ENCODE measurements at places on chromosomes 6 and 20.
A peak's percentile ranks its signal among the peaks of the same experiment; 100 is the strongest.

DNA sequence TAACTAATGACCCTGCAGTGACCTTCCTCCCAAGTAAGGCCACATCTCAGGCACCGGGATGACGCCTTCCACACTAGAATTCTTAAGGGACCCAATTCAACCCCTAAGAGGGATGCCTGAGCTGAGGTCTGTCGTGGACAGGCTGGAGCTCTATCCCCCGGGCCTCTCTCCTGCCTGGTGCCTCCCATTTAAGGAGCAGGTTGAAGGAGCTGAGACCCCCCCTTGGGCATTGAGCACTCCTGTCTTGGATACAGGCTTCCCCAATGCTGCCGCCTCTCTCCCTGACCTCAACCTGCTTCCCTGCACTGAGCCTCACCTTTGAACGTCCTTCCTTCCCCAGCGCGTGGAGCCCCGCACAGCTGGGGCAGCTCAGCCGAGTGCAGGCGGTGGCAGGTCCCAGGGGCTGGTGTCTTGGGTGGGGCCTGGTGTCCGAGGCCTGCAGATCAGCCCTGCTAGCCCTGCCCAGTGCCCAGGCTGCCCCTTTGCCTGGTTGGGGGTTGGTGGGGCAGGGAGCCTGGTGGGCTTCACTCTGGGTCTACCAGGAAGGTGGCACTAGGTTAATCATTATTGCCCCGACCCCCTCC, 19.9 kb upstream of the BHLHE23 start:
- no peak for ATAC-seq

DNA sequence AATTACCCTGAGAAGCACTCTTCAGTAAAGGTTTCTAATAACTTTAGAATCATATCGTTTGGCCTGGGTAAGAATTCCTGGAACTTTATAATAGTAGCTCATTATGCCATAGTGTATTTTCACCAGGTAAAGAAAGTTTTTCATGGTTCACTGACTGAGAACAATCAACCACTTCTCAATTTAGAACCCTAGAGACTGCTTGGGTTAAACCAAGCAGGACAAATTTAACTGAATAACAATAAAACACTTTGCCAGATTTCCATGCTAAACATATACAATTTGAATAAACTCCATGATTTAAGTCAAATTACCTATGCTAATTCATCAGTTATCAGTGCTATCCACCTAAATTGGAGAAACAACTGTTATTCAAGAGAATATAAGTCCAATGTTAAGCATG, 99.4 kb downstream of the PLG start:
- ATAC-seq = no peak

DNA sequence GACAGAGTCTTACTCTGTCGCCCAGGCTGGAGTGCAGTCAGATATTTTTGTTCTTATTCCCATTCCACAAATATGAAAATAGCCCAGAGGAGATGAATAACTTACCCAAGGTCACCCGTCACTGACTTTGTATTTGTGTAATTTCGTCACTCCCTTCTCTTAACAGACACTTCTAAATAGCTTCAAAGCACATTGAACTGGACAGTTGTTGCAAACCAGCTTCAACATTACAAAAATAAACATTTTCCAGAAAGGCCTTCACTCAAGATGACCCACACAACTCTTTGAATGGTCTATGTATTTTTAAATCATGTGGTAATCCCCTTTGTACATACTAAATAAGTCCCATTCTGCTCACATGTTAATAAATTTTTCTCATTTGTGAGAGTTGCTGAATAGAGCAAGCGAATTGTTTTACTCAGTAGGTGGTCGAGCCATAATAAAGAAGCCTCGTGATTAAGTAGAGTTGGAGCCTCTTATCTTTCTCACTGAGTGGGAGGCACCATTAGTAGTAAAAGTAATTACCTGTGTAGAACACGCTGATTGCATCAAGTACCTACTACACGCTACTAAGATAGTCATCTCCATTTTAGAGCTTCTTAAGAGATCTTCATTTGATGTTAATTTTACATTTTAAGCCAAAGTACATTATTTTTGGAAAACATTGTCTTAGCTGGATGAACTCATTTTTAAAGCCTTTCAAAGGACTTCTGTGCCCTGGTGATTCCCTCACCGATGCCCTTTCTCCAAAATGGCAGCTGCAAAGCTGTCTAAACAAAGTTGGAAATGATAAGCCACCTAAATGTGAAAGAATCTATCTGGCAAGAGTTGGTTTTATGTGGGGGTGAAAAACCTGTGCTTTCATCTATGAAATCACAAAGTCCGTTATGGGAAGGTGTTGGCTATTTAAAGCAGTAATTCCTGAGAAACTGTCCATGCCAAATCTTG, 110.0 kb downstream of the TSHZ2 start:
- ATAC-seq = no peak

DNA sequence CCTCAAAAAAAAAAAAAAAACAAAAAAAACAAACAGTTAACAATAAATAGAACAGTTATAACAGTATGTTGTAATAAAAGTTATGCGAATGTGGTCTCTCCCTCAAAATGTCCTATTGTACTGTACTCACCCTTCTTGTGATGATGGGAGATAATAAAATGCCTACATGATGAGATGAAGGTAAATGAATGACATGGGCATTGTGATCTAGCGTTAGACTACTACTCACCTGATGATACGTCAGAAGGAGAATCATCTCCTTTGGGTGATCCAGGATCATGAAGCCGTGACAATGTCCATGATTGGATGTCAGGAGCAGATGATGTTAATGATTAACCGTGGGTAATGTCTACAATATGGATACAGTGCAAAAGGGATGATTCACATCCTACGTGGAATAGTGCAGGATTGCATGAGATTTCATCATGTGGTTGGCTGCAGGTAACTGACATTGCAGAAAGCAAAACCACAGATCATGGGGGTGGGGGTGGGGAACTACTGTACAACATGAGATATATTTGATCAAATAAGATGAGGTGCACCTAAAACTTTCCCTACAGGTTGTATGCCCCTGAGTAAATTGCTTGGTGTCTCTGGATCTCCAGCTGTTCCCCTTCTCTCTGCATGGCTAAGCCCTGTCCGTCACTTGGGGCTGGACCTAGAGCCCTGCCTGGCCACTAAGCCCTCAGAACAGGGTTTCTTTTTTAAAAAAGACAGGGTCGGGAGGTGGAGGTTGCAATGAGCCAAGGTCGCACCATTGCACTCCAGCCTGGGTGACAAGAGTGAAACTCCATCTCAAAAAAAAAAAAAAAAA, 6.2 kb upstream of the RBCK1 start:
- no peak for ATAC-seq

DNA sequence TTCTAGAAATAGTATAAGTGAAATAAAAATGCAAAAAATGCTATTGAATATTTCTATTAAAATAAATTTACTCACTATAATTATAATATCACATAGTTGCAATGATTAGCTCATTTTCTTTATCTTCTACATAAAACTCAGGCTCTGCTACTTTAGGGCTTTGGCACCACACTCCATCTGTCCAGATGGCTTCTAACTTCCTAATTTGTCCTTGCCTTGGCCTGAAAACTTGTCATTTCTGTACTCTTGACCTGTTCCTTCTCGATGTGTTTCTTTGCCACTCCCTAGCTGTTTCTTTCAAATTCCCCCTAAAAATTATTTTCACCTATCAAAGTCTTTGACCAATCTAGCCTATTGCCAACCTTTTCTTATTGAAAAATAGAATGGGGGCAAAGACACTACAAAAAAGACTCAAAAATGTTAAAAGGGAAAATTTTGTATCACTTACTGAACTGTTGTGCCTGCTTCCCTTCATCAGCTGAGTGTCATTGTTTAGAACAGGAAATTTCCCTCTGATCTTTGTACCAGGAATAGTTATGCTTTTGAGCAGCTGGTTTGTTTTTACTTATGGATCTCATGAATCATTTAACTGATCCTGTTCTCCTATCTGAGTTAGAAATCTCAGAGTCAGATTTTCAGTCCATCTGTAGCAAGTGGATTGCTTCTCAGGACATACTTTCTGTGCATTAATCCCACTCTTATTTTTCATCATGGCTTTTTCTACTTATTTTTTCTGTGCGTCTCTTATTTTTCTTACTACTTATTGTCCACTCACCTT, 279.2 kb upstream of the CNR1 start:
- no peak for ATAC-seq

DNA sequence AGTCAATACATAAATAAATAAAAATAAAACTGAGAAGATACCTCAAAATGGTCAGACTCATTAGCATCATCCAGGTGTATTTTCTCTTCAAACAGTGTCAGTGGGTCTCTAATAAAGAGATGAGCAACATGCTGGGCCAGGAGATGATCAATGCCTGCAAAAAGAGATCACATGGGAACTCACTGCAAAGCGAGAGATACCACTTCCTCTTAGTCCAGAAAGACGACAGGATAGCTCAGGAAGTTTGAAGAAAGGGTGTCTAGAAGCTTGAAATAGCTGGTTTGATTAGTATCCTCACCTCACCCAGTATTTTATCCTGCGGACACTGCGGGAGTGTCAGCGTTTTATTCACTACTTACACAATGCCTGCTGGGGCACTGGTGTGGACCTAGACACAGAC, 38.0 kb downstream of the GCLC start:
- no peak for ATAC-seq

DNA sequence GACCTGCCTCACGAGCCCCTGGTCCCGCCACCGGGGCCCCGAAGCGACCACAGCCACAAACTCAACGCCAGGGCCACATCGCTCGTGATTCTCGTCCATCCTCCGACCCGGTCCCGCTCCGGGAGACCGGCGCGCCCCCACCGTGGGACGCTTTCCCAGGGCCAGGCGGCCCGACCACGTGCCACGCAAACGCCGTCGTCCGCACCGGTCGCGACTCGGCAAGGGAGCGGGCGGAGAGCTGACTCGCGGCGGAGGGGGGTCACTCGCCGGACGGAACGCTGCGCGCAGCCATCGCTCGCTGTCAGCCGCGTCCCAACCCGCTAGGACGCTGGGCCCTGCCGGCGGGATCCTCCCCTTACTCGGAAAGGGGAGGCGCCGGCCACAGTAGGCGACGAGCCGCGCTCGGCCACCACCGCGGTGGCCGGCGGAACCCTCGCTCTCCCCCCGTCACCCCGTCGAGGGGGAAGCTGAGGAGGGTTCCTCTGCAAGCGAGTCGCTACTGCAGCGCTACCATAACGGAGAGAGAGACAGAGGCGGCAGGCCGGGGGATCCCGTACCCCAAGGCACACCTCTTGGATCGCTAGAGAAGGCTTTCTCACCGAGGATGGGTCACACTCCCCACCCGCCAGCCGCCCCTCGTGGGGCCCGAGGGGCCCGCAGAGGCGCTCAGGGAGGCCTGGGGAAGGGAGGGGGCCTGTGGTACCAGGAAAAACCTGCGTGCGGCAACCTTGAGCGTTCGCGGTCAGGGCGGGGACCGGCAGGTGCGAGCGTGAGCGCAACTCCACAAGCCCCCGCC, 511.8 kb upstream of the ZNF337 start:
- no peak for ATAC-seq

- ATAC-seq = no peak
Measured at GRCh38 chr6:41593406-41593805, 44.9 kb upstream of the MDFI start.

- ATAC-seq = no peak
Measured at GRCh38 chr20:45377269-45377668, 856 bp downstream of the TP53TG5 start.

GRCh38 chr6:156699017-156699421, 78.2 kb upstream of the ARID1B start:
- ATAC-seq = peak; percentile 75

GRCh38 chr6:36914227-36914794, 28.6 kb downstream of the C6orf89 start:
- ATAC-seq = no peak

GRCh38 chr6:112929641-112930040, 582.5 kb downstream of the RFPL4B start:
- no peak for ATAC-seq

DNA sequence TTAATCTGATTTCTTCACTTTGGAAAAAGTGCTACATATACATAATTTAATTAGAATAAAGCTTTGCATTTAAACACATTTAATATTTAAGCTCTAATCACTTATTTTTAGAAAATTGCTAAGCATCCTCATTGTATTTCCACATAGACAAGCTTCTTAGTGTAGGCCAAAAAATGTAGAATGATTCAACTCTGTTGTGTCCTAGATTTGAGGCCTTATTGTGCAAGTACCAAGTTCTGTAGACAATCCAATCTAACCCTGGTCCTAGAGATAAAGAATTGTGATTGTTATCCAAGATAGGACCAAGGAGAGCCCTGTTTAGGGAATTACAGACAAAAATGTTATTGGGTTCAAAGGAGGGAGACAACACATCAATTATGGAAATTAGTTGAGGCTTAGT, 27.6 kb downstream of the MRAP2 start:
- ATAC-seq = no peak

GRCh38 chr20:13337090-13337784, 116.2 kb downstream of the ISM1 start:
- ATAC-seq = no peak

DNA sequence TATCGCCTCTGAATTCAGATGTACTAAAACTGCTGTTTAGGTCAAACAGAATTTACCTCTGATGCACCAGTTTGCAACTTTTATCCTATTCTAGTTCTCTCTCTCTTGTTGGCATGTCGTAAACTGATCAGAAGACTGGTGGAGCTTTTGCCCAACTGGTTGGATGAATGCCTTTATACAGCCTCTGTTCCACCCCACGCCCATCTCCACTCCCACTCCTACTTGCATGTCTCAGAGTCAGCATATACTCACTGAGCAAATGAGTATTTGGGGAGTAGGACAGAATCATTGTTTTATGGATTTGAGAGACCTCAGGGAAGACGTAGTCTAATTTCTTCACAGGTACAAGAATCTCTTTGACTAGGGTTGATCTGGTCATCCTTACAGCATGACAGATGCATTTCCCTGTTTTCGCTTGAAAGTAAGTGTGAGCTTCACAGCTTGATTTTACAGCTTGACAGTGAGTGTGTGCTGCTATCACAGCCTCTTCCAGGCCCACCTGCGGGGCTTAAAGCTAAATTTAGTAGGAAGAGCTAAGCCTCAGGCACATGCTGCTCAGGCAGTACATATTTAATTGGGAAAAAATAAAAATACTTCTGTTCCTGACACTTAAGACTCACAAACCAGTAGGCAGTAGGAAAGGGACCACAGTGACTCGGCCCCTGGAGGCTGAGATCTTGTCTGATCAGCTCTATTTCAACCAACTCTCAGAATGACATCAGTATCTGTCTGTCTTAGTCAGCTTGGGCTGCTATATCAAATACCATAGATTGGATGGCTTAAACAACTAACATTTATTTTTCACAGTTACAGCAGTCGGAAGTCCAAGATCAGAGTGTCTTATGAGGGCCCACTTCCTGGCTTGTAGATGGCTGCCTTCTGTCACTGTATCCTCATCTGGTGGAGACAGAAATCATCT, 30.4 kb downstream of the TRMT6 start:
- ATAC-seq = no peak

GRCh38 chr20:20778676-20779075, 66.2 kb upstream of the RALGAPA2 start:
- no peak for ATAC-seq

DNA sequence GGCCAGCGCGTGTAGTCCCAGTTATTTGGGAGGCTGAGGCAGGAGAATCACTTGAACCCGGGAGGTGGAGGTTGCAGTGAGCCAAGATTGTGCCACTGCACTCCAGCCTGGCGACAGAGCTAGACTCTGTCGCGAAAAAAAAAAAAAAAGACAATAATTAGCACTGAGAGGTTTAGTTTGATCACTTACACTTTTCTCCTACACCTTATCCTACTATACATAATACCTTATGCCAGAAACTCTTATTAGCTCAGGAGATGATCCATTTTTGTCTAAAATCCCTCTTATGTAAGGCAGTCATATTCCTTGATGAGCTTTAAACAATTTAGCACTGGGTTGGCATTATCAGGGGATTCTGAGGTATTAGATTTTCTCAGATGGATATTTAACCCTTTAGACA, 3.6 kb upstream of the MTFR2 start:
- ATAC-seq = no peak

Measured in stimulated activated memory B cell treated with anti-CD40 and anti-IgM and Interleukin-4, amounts not matched to agents 10 μg/mL and 1 μg/mL and 100 μg/mL, for 72 hours (primary cell).